A549 treated with DMSO at 1 μM for 4 hours (cell line): ENCODE measurements at places on chromosomes 16 and 17. TPM values are rescaled to one million over a fixed set of nuclear protein-coding genes. Genes with fewer than 3 reads are reported as not detected.

CBFA2T3 gene
- 0.18 to 0.57 TPM (median 0.46 TPM) in 5 replicates for total RNA-seq

AIPL1 gene
- total RNA-seq: not detected in 5 replicates

KRT39 gene
- not detected in 5 replicates for total RNA-seq

TPSD1 gene
- total RNA-seq: not detected in 5 replicates

EXOC3L1 gene
- total RNA-seq: 0.03 to 0.14 TPM (median 0.05 TPM) in 4 of 5 replicates, not detected in the other

CHST6 gene
- total RNA-seq: 0.07 to 0.16 TPM (median 0.12 TPM) in 5 replicates

UNK gene
- 24.8 to 36.3 TPM (median 30.6 TPM) in 5 replicates for total RNA-seq

KRTAP2-1 gene
- total RNA-seq: not detected in 5 replicates

EPN3 gene
- 0.15 to 0.31 TPM (median 0.23 TPM) in 5 replicates for total RNA-seq
